ENCODE measurements at places on chromosomes 5 and 9.

GRCh38 chr9:112069318-112070169 is 105.6 kb downstream of the SUSD1 start:
- DNase-seq, result no peak

DNA sequence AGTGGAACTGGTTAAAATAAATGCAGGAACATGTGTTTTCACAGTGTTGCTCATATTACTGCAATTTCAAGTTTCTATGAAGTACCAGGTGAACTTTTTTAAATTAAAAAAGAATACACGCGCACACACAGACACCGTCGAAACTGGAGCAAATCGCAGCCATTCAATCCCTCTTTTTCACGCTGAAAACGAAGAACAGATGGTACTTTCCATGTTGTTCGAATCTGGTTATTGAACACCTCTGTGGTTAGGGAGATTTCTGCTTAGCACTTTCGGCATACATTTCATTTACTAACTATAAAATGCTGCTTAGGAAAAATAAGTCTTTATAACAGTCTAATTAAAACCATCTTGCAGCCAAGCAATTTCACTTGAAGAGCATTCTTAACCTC is 6.8 kb downstream of the ZNF608 start:
- no peak for DNase-seq

- DNase-seq, result no peak
Measured at GRCh38 chr5:179880848-179881590, 22.4 kb upstream of the MRNIP start.

DNA sequence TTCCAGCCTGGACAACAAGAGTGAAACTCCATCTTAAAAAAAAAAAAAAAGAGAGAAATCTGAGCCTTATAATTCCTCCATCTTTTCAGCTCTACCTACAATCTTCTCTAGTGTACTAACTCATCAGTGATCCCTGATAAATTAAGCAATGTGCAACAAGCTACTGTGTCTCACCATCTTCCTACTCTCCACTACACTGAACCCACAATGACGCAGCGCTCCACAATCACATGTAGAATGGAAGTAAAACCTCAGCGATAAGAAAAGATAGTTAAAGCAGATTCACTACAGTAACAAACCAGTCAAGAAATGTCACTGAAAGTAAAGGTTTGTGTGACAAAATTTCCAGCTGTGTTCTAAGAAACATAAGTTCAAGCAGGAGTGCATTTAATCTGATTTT is 13.5 kb downstream of the ABCA1 start:
- no peak for DNase-seq

DNA sequence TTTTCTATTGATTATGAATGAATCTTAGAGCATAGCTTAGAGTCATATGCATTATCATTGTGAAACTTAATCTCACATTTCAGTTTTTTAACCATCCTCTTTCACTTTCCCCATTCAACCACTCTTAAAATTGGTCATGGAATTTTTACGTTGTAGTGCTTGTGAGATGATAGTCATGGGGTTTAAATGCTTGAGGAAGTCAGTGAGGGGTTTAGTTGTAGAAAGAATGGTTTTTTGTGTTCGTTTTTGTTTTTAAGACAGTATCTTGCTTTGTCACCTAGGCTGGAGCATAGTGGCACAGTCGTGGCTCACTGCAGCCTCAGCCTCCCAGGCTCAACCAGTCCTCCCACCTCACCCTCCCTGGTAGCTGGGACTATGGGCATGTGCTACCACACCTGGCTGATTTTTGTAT is 19.6 kb downstream of the UGCG start:
- DNase-seq, result no peak

DNA sequence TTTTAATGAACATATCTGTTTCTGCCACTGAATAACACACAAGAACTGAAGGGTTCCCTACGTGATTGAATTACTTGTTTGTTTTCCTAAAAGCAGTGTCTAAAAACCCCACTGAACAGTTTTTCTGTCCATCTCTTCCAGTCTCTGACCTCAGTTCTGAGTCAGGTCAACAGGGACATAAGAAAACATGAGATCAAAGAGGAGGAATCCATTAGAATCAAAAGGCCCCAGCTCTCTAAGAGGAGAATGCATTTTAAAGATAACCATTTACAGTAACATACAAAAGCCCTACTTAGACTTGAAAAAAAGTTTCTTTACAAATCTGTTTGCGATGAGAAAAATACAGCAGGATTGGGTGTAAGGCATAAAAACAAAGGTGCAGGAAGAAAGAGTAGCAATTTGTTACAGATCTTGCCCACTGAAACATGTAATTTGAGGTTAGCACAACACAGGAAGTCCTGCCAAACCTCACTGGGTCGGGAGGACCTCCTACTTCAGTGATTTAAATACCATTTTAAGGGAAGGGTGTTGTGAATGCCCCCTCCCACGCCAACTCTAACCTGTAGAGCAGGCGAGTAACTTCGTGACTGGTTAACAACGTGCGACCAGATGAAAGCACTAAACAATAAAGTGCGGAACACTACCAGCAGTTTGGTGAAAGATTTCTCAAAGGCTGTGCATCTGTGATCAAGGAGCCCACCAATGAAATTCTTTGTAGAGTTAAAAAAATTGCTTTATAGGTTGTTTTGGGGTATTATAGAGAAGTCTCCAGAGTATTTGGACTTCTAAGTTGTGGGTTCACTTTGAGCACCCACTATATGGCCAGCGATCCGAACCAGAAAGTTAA is 1.3 kb downstream of the QSOX2 start:
- DNase-seq, result peak; percentile 49

GRCh38 chr9:136282272-136282861 is 21.5 kb downstream of the CCDC187 start:
- DNase-seq, result no peak

- DNase-seq, result no peak
Measured at GRCh38 chr5:42506662-42507061, 83.4 kb downstream of the GHR start.

DNA sequence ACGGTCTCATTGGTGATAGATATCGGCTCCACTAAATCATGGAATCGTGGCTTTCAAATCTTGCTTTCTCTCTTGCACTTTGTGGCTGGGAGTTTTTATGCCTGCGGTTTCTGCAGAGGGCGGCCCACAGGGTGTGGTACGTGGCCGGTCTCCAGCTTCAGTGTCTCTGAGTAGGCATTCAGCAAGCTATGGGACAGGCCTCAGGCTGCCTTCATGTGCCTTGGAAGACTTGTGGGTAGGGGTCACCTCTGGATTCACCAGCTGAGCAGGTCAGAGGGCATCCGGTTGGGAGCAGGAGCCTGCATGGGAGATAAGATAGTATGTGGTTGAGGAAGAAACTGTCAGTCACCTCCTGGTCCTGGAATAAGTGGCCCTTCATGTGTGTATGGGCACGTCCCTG is 47.7 kb downstream of the AMBP start:
- no peak for DNase-seq

- no peak for DNase-seq
Measured at GRCh38 chr5:67095346-67096171, 101.0 kb downstream of the CD180 start.

DNA sequence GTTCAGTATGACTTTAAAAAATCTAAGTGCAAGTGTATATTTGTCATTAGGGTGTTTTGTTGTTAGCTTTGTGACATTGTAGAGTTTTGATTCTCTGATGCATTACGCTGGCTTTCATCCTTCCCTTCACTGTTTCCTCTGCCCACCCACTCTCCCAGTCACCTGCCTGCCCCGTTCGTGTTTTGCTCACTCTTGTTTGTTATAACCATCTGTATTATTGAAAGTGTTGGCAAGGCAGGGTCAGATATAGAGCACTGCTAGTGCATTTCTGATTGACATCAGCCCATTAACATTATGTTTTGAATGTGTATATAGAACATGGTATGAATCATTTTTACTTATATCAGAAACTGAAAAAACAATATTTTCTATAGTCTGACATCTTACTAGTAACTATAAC is 27.3 kb downstream of the SCGB3A1 start:
- no peak for DNase-seq

DNA sequence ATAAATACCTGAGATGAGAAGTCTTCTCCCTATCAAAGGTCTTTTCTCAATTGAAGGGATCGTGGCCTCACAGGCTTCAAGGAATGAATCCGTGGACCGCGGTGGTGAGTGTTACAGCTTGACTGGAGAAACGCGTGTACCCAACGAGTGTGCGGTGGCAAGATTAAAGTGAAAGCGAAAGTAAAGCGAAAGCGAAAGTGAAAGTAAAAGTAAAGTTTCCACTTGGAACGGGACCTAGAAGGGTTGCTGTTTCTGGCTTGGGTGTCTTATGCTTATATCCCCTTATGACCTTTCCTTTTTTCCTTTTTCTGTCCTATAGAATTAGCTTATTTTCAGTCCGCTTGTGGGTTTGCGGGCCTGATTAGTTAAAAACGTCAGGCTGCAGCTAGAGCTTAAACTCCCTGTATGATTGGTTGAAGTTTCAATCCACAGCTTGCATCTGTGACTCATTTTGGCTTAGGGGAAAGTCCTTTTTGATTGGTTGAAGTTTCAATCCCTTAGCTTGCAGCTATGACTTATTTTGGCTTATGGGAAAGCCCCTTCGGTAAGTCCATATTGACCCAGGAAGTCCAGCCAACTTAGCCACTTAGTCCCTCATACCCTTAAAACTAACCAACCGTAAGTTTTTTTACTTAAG is 924.3 kb upstream of the CDH10 start:
- no peak for DNase-seq

- DNase-seq, result no peak
Measured at GRCh38 chr9:38250279-38251035, 142.0 kb upstream of the ALDH1B1 start.

DNA sequence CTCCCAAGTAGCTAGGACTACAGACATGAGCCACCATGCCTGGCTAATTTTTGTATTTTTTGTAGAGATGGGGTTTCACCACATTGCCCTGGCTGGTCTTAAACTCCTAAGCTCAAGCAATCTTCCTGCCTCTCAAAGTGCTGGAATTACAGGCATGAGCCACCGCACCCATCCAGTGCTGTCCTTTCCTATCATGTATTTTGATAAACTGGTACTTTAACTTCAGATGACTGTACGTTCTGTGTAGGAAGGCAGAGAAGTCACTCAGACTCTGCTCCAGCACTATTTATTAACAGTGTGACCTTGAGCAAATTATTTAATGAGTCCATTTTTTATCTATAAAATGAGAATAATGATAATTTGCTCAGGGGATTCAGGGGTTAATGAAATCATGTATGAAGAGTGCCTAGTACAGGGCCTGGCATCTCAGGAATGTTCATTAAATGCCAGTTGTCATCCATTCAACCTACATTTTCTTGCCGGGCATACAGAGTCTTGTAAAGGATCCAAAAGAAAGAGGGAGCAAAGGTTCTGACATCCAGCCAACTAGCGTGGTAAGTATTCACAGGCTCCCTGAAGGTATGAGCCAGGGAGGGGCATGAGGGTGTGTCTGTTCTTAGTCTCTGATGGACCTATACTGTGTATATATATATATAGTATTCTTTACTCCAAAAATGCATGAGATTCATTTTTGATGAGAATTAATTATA is 201.9 kb downstream of the PBX3 start:
- no peak for DNase-seq

DNA sequence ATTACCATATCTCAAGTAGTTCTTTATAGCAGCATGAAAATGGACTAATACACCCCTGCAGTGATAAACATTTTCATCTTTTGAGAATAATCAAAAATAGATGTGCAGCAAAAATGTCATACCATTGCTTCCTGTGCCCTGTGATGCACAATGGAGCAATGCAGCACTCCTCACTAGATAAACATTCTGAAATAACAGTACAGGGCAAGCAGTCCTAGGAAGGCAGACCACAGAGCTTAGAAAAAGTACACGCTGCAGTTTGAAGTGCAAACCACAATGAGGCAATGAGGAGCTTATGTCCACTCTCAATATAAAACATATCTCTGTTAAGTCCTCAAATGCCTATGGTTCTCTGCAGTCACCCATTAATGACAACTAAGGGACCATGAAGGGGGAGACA is 367.6 kb downstream of the PDE4D start:
- DNase-seq, result no peak
